ENCODE measurements at places on chromosomes 7 and 10.

GRCh38 chr7:99820408-99821027 is 7.3 kb upstream of the CYP3A43 start:
- DNase-seq, result no peak

DNA sequence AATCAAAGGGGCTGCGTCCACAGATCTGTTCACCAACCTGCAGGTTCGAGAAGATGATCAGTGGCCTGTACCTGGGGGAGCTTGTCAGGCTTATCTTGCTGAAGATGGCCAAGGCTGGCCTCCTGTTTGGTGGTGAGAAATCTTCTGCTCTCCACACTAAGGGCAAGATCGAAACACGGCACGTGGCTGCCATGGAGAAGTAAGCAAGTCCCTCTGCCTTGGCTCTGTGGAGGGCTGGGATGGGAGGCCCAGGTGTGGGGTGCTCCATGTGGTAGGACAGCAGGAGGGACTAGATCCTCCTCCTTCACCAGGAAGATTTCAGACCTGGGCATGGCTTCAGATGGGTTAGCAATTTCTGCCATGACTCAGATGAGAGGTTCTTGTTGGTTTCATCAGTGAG is 25.9 kb downstream of the HKDC1 start:
- no peak for DNase-seq

GRCh38 chr10:125684581-125684980 is 1.6 kb upstream of the TEX36 start:
- DNase-seq, result no peak

DNA sequence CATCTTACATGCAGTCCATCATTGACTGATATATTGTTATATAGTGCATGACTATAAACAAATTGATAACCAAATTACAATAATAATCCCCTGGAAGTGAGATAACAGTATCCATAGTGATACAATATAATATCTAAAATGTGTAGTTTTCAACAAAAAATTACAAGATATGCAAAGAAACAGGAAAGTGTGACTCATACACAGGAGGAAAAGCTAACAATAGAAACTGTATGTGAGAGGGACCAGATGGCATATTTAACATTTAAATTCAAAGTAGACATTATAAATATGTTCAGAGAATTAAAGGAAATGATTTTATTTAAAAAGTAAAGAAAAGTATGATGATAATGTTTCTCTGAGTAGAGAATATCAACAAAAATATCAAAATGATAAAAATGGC is 8.0 kb downstream of the OR9A2 start:
- no peak for DNase-seq

Data from cerebellar nuclear complex (tissue), 1 donor.